Activated CD8-positive, alpha-beta memory T cell treated with anti-CD3 and anti-CD28 coated beads, Interleukin-2, amount 10 ng/mL, durations not matched to agents 7 days and 5 days (primary cell): ENCODE measurements at places on chromosomes 3 and 15. TPM values are rescaled to one million over a fixed set of nuclear protein-coding genes. Genes with fewer than 3 reads are reported as not detected.

DNA sequence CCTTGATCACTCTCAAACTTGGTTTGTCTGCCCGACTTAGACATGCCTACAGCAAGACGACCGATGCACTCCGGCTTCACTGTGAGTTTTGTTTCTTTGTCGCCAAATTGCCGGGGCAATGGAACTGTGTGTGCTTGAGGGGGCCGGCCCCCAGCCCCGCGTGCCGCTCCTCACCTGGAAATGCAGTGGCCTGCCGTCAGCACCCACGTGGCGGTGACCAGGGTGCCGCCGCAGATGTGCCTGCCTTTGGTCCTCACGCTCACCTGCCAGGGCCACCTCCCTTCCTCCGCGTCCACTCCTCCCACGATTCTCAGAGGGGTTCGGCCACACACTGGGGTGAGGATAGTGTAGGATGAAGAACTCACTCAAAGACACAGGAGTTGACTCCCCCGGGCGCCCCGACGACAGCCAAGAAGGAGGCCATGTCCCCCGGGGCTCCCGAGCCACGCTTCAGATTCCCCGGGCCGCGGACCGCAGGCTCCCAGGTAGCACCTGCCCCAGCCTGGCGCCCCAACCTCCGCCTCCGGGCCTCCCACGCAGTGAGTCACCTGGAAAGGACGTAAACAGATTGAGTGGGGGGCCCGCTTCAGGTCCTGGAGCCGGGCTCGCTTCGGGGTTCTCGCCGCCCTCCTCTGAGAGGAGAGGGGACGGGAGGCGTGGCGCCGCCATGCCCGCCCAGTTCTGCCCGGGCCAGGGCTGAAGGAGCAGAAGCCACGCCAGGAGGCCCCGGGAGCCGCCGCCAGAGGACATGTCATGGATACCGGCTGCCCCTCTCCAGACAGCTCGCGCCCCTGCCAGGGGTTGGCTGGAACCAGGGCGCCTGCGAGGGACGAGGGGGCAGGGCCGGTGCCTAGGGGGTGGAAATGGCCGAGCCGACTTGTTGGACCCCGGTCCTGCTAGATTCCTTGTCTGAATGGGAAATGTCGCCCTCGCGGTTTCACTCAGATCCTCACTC is 29.6 kb downstream of the MYL3 start:
- peak; percentile 34 for DNase-seq

DNA sequence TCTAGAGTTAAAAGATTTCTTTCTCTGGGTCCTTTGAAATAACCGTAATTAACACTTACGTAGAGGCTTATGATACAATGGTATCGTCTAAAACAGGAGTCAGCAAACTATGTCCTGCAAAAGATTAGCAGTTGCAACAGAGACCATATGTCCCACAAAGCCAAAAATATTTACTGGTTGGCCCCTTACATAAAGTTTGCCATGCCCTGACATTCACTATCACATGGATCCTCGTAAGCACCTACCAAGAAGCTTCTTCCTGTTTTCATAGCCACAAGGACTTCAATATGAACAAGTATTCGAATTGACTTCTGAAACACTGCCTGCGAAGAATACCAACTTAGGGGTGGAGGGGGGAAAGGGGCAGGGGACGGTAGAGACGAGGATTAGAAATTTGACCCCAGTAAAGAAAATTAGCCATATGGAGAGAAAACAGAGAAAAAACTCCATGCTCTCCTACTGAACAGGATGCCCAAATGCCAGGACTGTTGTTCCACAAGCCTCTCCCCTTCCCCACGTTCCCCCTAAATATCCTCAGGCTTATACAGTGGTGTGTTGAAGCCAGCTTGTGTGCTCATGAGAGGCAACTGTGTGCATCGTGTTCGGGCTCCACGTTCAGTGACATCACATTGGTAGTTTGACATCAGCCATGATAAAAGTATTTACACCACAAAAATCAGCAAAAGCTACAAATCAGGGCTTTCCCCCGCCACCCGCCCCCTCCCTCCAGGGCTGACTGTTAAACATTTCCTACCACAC is 144.1 kb upstream of the HES1 start:
- no peak for DNase-seq

GRCh38 chr3:107943786-107944523 is 146.9 kb downstream of the CD47 start:
- no peak for DNase-seq

DNA sequence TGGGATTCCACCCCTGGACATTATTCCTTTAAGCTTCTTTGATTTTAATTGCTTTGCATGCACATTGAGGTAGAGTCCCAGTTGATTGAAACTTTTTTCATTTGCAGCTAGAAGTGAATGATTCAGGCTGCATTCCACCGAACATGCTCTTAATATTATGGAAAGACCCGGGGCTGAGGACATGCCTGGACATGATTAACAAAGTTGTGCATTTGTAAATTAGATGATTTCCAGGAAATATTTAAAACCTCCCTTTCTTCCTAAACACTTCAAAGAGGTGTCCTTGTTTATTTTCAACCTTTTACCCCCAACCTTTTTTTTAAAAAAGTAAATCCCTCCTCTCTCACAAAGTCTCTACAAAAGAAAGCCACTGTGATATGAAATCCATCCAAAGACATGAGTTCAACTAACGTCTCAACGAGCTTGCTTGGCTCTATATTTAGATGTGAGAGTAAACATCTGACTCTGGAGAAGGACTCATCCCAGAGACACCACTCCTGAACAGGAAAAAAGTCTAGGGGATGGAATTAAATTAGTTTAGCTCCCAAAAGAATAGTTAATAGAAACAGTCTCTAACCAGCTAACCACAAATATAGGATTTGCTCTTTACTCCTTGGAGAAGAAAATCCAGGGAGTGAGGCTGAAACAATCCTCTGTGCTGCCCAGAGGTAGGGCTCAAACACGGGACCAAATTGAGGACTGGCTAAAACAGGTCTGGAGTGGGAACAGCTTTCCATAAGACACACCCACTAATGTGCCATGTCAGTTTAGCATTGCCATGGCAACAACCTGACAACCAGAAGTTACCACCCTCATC is 83.1 kb downstream of the XXYLT1 start:
- DNase-seq = no peak

DNA sequence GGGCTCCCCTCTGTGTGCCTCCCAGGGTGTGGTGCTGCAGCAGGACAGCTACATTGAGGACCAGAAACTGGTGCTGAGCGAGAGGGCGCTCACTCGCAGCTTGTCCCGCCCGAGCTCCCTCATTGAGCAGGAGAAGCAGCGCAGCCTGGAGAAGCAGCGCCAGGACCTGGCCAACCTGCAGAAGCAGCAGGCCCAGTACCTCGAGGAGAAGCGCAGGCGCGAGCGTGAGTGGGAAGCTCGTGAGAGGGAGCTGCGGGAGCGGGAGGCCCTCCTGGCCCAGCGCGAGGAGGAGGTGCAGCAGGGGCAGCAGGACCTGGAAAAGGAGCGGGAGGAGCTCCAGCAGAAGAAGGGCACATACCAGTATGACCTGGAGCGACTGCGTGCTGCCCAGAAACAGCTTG is 53.7 kb downstream of the KLHL25 start:
- no peak for DNase-seq

DNA sequence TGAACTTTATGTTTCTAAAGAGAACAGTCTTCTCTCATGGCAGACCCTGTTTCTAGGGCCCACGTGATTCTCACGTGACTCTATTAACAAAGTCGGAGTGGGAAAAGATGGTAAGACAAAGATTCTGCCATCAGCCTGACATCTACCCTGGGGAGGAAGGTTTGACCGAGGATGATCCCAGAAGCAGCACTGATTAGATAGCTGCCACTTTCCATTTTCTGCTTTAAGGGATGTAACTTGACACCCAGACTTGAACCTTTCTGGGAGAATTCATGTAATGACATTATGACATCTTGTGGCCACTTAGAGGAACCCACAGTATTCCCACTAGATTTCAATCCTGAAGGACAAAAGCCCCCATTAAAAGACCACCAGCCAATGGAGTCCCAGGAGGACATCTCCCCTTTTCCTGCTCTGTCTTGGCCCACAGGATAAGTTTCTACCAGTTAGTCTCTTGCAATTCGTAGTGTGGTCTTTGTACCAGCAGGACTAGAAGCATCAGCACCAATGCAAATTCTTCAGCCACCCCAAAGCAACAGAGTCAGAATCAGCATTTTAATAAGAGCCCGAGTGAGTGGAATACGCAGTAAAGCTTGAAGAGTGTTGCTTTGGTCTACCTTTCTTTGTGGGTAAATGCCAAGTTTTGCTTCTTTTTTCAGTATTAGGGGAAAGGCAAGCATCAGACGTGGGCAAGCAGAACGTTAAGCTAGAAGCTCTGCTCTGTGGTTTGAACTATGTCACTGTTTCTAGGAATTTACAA is 480.5 kb upstream of the PROK2 start:
- no peak for DNase-seq

GRCh38 chr3:156579427-156579851 is 24.5 kb upstream of the SSR3 start:
- no peak for DNase-seq

GRCh38 chr3:123285066-123285465 is 83.3 kb downstream of the SEC22A start:
- DNase-seq = no peak

- DNase-seq = no peak
These were observed 91.2 kb downstream of the EOMES start for GRCh38 chr3:27630885-27631284.

DNA sequence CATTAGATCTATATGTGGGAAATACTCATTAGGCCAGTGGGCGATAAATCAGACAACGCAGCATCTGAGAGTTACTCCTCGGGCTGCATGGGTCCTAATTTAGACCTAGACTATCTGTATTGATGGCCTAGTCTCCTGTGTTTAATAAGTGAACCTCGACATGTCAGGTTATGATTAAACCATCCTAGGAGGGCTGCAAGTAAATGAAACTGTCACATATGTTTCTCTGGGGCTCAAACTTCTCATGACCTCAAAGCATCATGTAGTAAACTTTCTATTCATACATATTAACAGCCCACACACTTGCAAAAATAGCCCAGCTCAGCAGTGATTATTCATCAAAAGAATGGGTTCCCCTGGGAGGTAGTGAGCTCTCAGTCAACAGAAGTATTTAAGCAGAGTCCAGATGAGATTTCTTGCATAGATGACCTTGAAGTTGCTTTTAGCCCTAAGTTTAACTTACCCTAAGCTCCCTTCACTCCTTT is 51.6 kb downstream of the RAB11A start:
- no peak for DNase-seq

GPR27 gene
- total RNA-seq = 2.3 TPM

ENTPD3 gene
- total RNA-seq = not detected

HMCES gene
- total RNA-seq = 52.1 TPM

CACNA2D2 gene
- total RNA-seq = 1.1 TPM

ROPN1 gene
- total RNA-seq = not detected

POC1A gene
- 29.5 TPM for total RNA-seq
